CD8-positive, alpha-beta memory T cell (primary cell): ENCODE measurements at places on chromosomes 4 and X.

GRCh38 chr4:40180356-40180755 lies 16.5 kb upstream of the RHOH start:
- no peaks in the 10 kb centered on the region for H3K36me3 ChIP-seq
- H3K27ac ChIP-seq, result no peak overlapping the region
- DNase-seq, result no peak
- H3K27me3 ChIP-seq, result no peaks in the 10 kb centered on the region
- H3K4me3 ChIP-seq, result no peak overlapping the region

DNA sequence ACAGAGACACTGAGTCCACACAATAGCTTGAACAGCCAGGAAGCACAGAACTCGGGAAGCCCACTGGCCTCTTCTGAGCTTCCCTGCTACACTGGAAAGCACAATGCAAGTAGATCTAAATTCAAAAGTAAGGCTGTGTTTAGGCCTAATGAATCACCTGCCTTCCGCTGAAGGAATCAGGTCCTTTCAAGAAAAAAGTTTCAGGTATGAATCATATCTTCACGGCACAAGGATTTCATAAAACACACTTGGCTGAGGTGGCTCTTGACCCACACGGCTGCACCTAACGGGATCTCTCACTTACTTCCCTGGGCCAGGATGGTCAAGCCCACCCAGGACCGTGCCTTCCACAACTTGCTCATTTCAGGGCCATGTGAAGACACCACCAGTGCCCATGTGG lies 59.3 kb downstream of the IRF2 start:
- no peak for DNase-seq
- H3K4me3 ChIP-seq, result no peak overlapping the region
- H3K27me3 ChIP-seq, result no peaks in the 10 kb centered on the region
- peaks cover 47% of the 10 kb centered on the region for H3K4me1 ChIP-seq
- H3K27ac ChIP-seq, result no peak overlapping the region

DNA sequence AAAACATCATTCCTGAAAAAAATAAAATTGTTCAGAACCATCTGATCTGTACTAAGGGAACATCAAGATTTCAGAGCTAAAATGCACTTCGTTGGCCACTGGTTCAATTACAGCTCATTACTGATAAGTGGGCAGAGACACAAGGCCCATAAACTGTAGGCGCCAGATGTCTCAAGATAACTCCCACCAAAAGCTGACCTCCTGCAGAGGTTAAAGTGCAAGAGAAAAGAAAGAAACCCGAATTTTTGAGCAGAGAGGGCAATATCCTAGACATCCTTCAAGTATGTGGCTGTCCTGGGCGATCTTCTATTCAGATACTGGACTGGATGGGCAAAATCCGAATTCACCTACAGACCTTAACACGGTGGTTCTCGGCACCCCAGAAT lies 660 bp downstream of the GEMIN8 start:
- no peak for DNase-seq
- H3K36me3 ChIP-seq, result no peaks in the 10 kb centered on the region

DNA sequence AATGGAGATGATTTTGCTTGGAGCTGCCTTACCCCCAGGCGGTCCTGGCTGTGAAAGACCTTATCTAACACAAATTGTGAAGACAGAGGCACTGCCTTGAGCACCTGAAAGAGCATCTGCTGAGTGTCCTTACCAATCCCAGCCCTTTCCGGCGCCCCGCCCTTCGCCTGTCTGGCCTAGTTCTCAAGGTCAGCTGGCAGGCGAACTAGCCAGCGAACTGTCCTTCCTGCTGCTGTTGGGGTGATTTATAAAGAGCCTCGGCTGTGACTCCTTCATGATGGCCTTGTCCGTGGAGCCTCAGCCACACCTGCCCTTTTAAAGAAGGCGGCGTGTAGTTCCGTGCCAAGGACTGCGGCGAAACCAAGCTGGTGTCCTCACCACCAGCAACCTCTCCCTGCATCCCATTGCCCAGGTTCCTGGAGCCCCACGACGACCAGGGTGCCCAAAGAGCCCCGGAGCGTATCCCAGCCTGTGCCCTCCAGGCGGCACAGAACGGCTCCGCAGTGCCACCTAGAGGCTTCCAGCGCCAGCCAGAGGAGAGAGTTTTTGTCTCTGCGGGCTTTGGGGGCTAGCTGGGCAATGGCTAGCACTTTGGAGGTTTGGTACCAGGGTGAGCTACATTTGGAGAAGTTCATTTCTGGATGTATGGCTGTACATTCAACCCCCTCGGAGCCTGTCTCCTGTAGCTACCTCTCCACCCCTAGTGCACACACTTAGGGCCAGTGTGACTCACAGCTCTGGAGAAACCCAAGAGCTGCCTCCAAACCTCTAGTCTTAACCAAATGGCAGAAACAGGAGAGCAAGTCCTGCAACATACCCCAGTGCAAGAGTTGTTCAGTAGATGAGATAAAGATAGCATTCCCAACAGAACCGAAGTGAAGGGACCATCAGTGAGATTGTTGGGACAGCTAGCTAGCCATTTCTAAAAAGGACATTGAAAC lies 36.8 kb upstream of the VMA21 start:
- H3K4me1 ChIP-seq, result no peaks in the 10 kb centered on the region
- H3K36me3 ChIP-seq, result no peaks in the 10 kb centered on the region
- no peak overlapping the region for H3K4me3 ChIP-seq
- H3K27me3 ChIP-seq, result no peaks in the 10 kb centered on the region

- H3K36me3 ChIP-seq, result no peaks in the 10 kb centered on the region
- H3K27ac ChIP-seq, result no peak overlapping the region
- no peak for DNase-seq
- H3K27me3 ChIP-seq, result no peaks in the 10 kb centered on the region
Observed at GRCh38 chr4:161894493-161895167, 269.2 kb downstream of the FSTL5 start.

- peak overlapping the region; percentile 20 for H3K27ac ChIP-seq
- peak; percentile 55 for DNase-seq
- H3K36me3 ChIP-seq, result no peaks in the 10 kb centered on the region
Observed at GRCh38 chr4:4575284-4576211, 33.7 kb upstream of the STX18 start.

DNA sequence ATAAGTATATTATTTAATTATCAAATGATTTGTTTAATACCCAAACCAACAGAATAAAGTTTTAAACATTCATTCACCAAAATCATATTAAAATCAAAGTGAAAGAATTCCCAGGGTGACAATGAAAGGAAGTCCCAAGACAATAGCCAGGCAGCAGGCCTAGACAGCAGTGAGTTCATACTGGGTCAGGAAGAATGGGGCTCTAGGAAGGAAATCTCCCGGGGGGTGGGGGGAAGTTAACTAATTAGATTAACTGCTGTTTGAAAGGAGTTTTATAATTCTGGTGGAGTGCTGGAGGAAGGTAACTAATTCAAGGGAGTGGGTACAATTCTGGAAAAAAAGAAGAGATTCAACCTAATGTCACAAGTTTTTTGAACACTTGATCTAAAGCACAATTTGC lies 104.1 kb downstream of the ZAR1 start:
- H3K4me3 ChIP-seq, result no peak overlapping the region
- no peaks in the 10 kb centered on the region for H3K4me1 ChIP-seq
- no peaks in the 10 kb centered on the region for H3K27me3 ChIP-seq
- no peak for DNase-seq
- no peak overlapping the region for H3K27ac ChIP-seq
- peaks cover 3% of the 10 kb centered on the region for H3K36me3 ChIP-seq

- no peak for DNase-seq
- H3K27ac ChIP-seq, result no peak overlapping the region
- no peaks in the 10 kb centered on the region for H3K36me3 ChIP-seq
- H3K27me3 ChIP-seq, result no peaks in the 10 kb centered on the region
Observed at GRCh38 chr4:16480011-16480410, 253.7 kb upstream of the TAPT1 start.

- H3K4me3 ChIP-seq, result no peak overlapping the region
- no peaks in the 10 kb centered on the region for H3K4me1 ChIP-seq
- H3K27ac ChIP-seq, result no peak overlapping the region
- H3K27me3 ChIP-seq, result peaks cover 10% of the 10 kb centered on the region
Observed at GRCh38 chr4:182145334-182145905, 97.8 kb upstream of the TENM3 start.

- H3K4me1 ChIP-seq, result peaks cover 91% of the 10 kb centered on the region
- H3K27ac ChIP-seq, result peak overlapping the region; percentile 66
- DNase-seq, result peak; percentile 77
- H3K27me3 ChIP-seq, result no peaks in the 10 kb centered on the region
Observed at GRCh38 chrX:1468250-1468772, 15.6 kb upstream of the ASMTL start.

DNA sequence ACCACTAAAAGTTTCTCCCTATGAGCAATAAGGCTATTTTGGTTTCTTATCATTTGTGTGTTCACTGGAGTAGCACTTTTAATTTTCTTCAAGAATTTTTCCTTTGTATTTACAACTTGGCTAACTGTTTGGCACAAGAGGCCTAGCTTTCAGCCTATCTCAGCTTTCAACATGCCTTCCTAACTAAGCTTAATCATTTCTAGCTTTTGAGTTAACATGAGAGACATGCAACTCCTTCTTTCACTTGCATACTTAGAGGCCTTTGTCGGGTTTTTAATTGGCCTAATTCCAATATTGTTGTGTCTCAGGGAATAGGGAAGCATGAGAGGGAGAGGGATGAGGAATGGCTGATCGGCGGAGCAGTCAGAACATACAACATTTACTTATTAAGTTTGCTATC lies 349.8 kb downstream of the OPHN1 start:
- DNase-seq, result no peak
- no peaks in the 10 kb centered on the region for H3K4me1 ChIP-seq
- no peaks in the 10 kb centered on the region for H3K27me3 ChIP-seq
- H3K4me3 ChIP-seq, result no peak overlapping the region
- H3K27ac ChIP-seq, result no peak overlapping the region
- no peaks in the 10 kb centered on the region for H3K36me3 ChIP-seq

DNA sequence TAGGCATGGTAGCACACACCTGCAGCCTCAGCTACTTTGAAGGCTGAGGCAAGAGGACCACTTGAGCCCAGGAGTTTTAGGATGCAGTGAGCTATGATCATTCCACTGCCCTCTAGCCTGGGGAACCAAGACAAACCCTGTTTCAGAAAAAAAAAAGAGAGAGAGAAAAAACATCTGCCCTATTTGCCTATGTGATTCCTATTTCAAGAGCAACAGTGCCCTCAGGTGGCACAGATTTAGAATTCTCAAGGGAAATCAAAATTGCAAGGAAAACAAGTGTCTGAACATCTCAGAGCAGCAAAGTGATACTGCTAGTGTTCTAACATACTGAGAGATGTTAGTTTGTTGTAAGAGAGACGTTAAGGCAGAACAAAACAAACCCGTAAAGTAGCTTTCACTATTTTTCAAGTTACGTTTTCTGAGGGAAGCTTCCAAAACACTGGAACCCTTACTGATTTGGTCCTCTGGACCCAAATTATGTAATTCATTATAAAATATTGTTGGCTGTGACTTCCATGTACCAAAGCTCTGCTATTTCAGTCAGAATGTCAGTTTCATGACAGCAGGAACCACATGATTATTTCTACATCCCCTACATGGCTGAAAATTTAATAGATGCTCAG lies 7.9 kb downstream of the BDH2 start:
- DNase-seq, result peak; percentile 48
- no peaks in the 10 kb centered on the region for H3K4me1 ChIP-seq
- H3K27ac ChIP-seq, result no peak overlapping the region

- H3K27me3 ChIP-seq, result no peaks in the 10 kb centered on the region
- DNase-seq, result no peak
- no peaks in the 10 kb centered on the region for H3K4me1 ChIP-seq
- H3K27ac ChIP-seq, result no peak overlapping the region
- H3K36me3 ChIP-seq, result no peaks in the 10 kb centered on the region
Observed at GRCh38 chrX:111520506-111520905, 9.1 kb downstream of the SERTM2 start.

GRCh38 chr4:15451866-15452765 lies 17.6 kb upstream of the CC2D2A start:
- H3K36me3 ChIP-seq, result no peaks in the 10 kb centered on the region
- H3K4me1 ChIP-seq, result no peaks in the 10 kb centered on the region
- no peaks in the 10 kb centered on the region for H3K27me3 ChIP-seq
- no peak overlapping the region for H3K27ac ChIP-seq
- H3K4me3 ChIP-seq, result no peak overlapping the region

DNA sequence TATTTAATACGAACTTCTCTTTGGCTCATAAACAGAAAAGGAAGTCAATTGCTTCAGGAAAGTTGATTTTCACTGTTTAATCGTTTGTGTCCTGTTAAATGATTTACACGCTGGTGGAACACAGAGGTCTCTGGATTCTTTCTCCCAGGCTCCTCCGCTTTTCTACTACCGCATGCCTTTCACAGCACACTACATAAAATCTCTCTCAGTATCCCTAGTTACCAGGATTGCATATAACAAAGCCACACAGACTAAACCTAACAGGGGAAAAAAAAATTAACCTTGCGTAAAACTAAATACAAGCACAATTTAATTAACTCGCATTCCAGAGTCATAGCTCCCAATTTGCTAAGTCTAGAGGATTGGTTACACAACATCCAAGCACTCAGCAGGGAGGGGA lies 133.9 kb downstream of the CORIN start:
- no peaks in the 10 kb centered on the region for H3K27me3 ChIP-seq
- H3K27ac ChIP-seq, result no peak overlapping the region
- H3K4me1 ChIP-seq, result no peaks in the 10 kb centered on the region
- no peak overlapping the region for H3K4me3 ChIP-seq
- H3K36me3 ChIP-seq, result no peaks in the 10 kb centered on the region

DNA sequence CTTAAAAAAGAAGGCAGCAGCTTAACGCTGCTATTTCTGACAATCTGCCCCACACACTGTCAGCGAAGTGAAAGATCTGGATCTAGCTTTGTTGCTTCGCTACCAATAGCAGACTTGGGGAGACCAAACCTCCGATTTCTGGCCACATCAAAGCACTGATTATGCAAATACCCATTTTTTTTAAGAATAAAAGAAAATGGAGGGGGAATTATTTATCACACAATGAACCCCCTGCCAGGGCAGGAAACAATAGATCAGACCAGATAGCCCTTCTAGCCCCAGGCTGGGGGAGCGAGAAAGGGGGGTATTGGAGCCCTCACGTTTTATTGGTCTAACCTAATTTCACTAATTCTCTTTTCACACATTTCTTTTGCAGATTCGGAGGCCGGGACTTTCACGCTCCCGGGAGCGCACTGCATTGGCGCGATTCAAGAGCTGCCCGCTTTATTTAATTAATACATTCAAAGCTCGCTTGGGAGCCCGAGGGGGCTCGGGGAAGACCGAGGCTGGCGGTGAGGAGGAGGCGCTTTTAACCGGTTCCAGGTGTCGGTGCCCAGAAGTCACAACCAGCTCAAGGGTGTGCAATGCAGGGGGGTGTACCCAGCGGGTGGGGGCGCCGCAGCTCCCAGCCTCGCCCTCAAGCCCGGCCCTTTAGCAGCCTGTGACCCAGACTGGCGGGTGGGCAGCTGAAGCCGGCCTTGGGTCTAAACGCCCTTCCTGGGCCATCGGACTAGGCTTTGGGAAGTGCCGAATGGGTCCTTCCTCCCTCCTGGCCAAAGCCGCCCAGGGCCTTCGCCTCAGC lies 5.5 kb downstream of the NEUROG2 start:
- H3K4me1 ChIP-seq, result peaks cover 31% of the 10 kb centered on the region
- no peak overlapping the region for H3K4me3 ChIP-seq
- peaks cover 74% of the 10 kb centered on the region for H3K27me3 ChIP-seq
- DNase-seq, result no peak
- H3K27ac ChIP-seq, result no peak overlapping the region

- H3K27ac ChIP-seq, result no peak overlapping the region
- no peaks in the 10 kb centered on the region for H3K4me1 ChIP-seq
- H3K27me3 ChIP-seq, result no peaks in the 10 kb centered on the region
Observed at GRCh38 chrX:104988038-104988437, 232.5 kb downstream of the TEX13A start.

GRCh38 chrX:150525061-150525919 lies 43.1 kb upstream of the MTM1 start:
- no peaks in the 10 kb centered on the region for H3K27me3 ChIP-seq
- H3K4me1 ChIP-seq, result no peaks in the 10 kb centered on the region
- DNase-seq, result no peak
- H3K4me3 ChIP-seq, result no peak overlapping the region

GRCh38 chr4:60934566-60935295 lies 265.4 kb upstream of the ADGRL3 start:
- no peaks in the 10 kb centered on the region for H3K4me1 ChIP-seq
- H3K27me3 ChIP-seq, result no peaks in the 10 kb centered on the region
- no peak for DNase-seq
- H3K36me3 ChIP-seq, result no peaks in the 10 kb centered on the region
- no peak overlapping the region for H3K27ac ChIP-seq
- H3K4me3 ChIP-seq, result no peak overlapping the region
